ENCODE measurements at places on chromosomes 4 and X.

- no peak for DNase-seq
Observed at GRCh38 chrX:120668357-120668756, 38.5 kb upstream of the C1GALT1C1 start.

DNA sequence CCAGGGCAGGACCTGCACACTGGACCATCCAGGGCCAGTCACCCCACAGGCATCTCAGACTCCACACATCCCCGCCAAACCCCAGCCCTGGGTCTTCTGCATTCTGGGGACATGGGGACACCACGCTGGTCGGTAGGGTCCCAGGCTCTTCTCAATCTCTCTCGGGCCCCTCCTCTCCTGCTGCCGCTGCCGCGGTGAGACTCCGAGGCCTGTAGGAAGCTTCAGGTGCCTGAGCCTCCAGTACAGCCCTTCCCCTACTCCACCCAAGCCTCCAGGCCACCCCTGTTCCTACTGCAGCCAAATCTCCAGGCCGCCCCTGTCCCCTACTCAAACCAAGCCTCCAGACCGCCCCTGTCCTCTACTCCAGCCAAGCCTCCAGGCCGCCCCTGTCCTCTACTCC lies 5.5 kb upstream of the ASMT start:
- DNase-seq, result no peak

DNA sequence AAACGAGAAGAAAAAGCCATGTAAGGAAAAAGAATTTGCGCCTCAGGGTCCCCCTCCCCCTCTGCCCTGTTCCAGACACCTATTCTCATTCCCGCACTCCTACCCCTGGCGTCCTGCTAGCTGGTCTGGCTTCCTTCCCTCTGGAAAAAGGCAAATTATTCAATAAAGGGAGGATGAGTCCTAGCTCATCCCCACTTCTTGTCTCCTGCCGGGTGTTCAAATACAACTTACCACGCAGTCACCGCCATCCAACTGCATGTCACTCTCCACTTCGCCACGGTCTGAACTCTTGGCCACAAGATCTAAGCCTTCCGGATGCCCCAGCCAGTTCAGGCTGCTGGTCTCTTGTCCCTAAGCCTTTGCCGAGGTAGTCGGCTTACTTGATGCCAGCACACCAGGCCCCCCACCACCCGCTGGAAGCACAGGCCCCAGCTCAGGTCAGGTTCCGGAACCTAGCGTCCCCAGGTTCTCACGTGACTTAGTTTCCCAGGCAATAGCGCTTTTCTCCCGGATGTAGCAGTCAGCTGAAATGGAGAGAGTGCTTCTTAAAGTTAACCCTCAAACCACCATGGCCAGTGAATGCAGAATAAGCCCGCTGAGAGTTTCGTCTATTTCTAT lies 209.6 kb upstream of the SPIN4 start:
- DNase-seq, result peak; percentile 56

DNA sequence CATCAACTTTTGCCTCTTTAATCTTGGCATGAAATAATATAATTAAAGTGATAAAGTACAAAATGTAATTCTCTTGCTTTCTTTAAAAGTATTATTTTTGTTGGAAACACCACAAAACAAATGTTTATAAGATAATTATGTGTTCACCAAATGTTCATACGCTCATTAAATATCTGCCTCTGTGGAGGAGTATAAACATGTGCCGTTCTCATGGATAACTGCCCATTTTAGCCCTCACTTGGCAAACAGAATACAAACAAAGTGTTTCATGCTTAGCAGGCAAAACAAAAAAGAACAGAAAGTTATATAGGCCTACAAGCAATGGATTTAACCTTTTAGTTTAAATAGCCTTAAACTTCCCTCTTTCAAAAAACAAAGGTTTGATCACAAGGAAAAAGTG lies 800.5 kb upstream of the DIAPH2 start:
- DNase-seq, result no peak

GRCh38 chrX:45077748-45078424 lies 122.8 kb downstream of the DIPK2B start:
- DNase-seq, result no peak

Measured in suppressor macrophage (primary cell).